NCI-H510A (cell line): ENCODE measurements at places on chromosomes 12 and 14.

- no peak for DNase-seq
Observed at GRCh38 chr12:99009654-99010296, 364.7 kb downstream of the APAF1 start.

DNA sequence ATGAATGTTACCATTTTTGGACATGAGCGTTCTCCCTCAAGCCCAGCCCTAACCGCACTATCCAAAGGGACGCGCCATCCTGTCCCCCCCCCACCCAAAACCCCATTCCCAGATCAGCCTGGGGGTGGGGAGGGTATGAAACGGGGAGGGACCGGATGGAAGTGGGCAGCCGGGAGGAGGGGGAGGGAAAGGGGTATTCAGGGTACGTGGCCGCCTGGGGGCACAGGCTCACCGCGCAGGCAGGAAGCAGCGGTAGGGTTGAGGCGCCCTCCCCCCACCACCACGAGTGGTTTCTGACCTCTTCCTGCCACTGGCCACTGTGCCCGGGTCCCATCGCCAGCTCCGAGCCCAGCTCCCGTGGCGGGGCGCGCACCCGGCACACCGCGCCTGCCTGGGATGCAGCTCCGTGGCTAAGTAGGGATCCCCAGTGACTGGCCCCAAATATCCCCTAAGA, 1.4 kb downstream of the ACTN1 start:
- DNase-seq = no peak

- no peak for DNase-seq
Observed at GRCh38 chr12:26021534-26021933, 63.1 kb downstream of the RASSF8 start.

DNA sequence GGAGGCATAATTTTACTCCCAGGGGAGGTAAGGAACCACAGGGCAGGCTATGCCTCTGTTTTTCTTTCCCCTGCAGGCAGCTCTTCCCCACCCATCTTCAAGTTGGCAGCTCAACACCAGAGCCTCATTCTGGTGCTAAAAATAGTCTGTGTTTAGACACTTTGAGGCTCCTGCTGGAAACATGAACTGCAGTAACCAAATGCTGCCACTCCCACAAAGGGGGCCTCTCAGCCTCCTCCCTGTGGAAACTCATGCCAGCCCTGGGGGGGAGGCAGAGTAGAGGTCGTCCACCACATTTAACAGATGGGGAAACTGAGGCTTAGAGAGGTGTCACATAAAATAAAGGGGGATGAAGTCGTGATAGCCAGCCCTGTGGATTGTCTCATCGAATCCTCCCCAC, 61.4 kb downstream of the WSCD2 start:
- no peak for DNase-seq

- DNase-seq = no peak
Observed at GRCh38 chr12:94404854-94405253, 54.8 kb downstream of the CEP83 start.

- peak; percentile 22 for DNase-seq
Observed at GRCh38 chr12:55072083-55072482, 52.3 kb downstream of the NEUROD4 start.

GRCh38 chr12:116677202-116677661, 60.6 kb downstream of the SPRING1 start:
- DNase-seq = no peak

DNA sequence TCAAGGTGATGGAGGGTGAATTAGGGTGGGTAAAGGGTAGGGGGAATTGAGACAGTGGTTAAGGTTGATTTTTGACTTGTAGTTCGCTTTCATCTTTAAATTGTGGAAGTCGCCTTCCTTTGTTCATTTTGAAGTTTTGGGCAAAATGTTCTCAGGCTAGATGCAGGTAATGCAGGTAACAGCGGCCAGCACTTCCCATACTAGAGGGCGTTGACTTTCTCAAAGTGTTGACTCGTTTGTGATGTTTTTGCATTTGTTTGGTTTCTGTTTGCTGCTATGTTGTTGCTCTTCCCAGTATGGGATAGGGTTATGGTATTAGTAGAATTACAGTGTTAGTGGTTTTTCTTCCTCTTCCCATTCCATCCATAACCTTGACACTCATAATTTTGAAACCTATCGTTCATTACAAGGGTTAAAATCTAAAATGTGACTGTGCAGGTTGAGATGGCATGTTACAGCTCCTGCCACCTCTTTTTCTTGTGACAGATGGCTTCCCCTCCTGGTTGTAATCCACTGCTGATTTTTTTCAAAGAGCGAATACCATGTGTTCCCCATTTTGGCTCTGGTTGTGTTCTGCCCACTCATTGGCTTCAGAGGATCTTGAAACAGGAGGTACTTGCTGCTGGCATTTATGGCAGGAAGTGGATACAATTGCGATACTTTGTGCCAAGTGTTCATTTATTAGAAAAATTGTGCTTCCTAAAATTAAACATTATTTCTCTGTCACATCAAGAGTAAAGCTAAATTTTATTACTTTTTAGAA, 57.1 kb downstream of the ERC1 start:
- DNase-seq = no peak

DNA sequence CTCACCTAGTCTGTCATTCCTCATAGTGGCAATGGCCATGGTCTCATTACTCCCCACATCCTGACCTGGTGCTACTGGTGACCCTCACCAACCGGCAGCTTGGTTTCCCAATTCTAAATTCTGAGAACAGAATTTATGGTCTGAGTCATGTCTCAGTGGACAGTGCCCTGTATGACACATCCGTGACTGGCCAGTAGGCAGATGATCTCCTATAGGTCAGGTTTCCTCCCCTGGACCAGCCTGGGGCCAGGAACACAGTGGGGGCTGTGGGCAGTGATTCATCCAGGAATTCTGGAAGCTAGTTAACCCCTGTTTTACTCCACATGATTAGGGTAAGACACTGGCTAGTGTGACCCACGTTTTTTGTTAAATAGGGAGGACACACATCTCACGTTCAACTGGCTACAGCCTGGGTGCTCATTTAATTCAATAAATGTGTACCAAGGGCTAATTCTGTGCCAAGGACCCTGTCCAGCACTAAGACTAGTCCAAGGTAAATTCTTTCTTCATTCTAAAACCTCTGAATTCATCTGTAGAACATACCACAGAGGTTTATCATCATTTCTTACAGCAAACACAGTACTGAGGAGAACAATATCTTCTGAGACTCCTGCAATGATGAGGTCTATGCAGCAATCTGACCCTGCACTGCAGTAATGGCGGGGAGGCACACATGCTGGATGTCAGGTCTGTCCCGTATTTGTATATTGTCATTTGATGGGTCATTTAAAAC, 249.6 kb upstream of the TBX3 start:
- DNase-seq = no peak

GRCh38 chr12:90338365-90338764, 616.6 kb downstream of the CCER1 start:
- DNase-seq = no peak

DNA sequence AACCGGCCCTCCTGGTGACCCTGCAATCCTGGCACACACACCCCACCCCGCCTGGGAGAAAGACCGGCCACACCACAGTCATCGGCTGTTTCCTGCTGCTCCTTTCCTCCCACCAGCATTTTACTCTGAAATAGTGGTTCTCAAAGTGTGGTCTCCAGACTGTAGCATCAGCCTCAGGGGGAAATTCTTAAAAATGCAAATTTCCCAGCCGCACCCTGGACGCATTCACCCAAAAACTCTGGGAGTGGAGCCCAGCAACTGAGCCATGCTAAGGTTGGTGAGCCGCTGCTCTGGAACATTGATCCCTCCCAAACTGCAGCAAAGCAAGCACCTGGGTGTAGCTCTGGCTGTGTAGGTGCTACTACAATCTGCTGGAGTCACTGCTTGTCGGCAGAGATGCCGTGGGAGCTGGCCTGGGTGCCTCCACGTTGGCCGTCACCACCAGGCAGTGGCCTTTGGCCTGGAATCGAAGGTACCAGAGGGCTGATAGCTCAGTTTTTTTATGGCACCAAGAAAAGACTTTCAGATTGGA, 38.4 kb upstream of the BCL2L14 start:
- no peak for DNase-seq

GRCh38 chr12:20863056-20863455, 52.6 kb downstream of the SLCO1B3 start:
- no peak for DNase-seq

GRCh38 chr12:128819293-128820144, 4.2 kb downstream of the SLC15A4 start:
- DNase-seq = no peak

GRCh38 chr12:106160915-106161314, 22.2 kb upstream of the NUAK1 start:
- no peak for DNase-seq

GRCh38 chr12:116892349-116893140, 11.3 kb upstream of the HRK start:
- no peak for DNase-seq

GRCh38 chr12:22812531-22812930, 187.6 kb downstream of the ETNK1 start:
- DNase-seq = no peak

DNA sequence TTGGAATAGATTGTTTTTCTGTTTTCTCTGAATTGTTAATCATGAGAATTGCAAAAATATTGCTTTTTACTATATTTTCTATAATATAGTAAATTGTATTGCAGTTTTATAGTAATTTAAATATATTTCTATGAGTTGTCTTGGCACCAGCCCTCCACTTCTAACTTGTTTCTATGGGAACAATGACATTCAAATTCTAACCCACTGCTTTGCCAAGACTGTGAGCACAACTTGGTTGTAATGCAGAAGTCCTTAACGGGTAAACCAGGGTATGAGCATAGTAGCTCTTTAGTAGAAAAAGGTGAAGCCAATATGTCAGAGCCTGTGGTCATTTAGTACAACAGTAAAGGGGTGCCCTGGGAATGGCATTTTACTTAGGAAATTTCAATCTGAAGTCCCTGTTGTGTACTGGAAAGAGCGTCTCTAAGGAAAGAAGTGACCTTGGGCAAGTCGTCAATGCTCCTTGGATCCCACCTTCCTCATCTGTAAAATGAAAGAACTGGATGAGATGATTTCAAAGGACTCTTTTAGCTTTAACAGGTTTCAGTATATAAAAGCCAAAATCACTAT, 283.3 kb downstream of the ATP23 start:
- DNase-seq = no peak

GRCh38 chr12:131673888-131674257, 37.0 kb upstream of the SFSWAP start:
- no peak for DNase-seq

DNA sequence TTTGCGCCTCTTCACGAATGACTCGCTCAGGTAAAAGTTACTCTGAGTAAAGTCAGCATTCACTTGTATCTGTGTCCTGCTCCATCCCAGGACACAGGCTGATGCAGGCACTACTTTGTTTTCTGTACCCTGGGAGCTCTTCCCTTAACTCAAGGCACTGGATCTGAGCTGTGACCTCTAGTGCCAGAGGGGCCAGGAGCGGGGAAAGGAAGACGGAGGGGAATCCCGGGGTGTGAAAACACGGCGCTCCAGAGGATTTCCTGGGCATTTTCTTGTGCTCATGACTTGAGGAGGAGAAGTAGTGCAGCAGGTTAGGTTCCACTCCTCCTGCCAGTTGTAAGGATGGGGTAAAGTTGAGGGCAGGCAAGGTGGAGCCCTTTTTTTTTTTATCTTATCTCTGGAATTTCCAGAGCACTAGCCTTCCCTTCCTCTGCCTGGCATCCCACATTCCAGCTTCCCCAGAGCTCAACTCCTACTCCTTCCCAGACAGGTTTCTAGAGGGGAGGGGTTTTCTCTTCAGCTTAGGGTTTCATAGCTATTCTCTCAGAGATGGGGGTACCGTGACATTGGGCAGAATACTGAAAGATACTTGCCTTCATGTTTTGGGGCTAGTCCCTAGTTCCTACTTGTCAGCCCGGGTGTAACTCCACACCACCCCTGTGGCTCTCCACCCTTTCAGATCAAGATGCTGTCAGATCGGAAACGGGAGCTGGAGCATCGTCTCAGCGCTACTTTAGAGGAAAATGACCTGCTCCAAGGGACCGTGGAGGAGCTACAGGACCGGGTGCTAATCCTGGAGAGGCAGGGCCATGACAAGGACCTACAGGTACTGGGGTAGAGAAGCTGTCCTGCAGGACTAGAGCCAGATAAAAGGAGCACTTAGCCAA, 52.3 kb downstream of the RAB35 start:
- no peak for DNase-seq

DNA sequence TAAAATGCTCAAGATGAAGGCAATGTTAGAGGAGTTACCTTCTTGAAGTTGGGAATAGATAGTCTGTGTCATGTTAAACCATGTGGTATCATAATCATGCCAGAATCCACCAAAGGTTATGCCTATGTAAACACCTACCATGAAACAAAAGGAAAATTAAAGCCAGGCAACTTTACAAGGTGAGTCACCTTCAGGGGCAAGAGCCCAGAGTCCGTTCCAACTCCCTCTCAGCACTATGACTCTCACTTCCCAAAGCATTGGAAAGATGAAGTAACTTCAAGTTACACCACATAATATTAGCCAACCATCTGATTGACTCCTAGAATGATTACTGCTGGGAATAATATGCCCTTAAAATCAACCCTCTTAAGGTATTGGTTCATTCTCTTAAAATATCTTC, 38.5 kb downstream of the CATSPERB start:
- no peak for DNase-seq

DNA sequence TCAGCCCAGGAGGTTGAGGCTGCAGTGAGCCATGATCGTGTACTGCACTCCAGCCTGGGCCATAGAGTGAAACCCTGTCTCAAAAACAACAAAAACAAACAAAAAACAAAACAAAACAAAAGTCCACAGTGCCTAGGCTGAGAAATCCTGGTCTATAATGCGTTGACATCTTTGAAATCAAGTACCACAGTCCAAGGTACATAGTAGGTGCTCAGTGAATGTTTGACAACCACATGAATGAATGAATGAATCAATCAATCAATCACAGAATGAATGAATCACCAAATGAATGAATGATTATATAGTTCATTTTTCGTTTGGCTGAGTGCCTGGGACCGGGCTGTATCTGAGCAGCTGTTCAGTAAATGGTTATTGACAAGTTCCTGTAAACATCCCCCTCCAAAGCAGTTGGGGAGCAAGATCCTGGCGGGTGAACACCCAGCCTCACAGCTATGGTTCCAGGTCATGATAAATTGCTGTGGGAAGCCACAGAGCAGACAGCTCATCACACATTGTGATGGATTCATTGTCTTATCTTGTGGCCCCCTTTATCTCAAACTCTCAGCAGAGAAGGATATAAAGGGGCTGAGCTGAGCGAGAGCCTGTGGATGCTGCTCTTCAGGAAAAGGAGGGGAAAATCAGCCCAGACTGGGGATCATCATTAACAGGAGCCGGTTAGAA, 30.4 kb upstream of the IFT81 start:
- no peak for DNase-seq

- no peak for DNase-seq
Observed at GRCh38 chr14:100048786-100049185, 16.4 kb upstream of the EVL start.
